ENCODE measurements at places on chromosomes 7 and 10.

- no peak for DNase-seq
Observed at GRCh38 chr10:48459270-48460150, 145.4 kb downstream of the ARHGAP22 start.

GRCh38 chr7:55526770-55527169, 45.5 kb downstream of the VOPP1 start:
- no peak for DNase-seq

- DNase-seq, result no peak
Observed at GRCh38 chr7:128681794-128682537, 9.9 kb downstream of the GARIN1A start.

DNA sequence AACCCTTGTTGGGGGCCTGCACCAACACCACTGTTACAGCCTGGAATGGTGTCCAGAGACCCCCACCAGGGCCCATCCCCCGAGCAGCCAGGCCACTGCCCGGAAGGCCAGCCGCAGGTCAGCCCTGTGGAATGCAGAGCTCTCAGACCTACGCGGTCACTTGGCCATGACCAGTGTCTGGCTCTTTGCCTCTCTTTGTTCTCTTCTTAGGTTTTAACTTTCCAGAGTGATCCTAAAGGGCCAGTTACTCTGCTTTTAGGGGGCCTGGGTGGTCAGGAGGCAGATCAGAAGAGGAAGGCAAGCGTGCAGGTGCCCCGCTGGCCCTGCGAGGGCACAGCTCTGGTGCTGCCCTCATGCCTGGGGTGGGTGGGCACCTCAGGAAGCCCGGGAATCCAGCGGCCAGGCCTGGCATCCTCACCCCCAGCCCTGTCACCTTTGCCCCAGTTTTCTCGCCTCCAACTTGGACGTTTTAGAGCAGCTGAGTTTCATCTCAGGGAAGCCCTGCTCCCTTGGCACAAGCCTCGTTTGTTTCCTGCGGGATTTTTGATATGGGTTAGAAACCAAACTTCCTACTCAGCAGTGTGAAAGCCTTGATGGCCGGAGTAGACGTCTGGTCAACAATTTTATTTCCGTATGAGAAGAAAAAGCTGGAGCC, 62.5 kb upstream of the CHST15 start:
- DNase-seq, result no peak

- DNase-seq, result no peak
Observed at GRCh38 chr10:65501259-65501658, 1424.6 kb upstream of the LRRTM3 start.

DNA sequence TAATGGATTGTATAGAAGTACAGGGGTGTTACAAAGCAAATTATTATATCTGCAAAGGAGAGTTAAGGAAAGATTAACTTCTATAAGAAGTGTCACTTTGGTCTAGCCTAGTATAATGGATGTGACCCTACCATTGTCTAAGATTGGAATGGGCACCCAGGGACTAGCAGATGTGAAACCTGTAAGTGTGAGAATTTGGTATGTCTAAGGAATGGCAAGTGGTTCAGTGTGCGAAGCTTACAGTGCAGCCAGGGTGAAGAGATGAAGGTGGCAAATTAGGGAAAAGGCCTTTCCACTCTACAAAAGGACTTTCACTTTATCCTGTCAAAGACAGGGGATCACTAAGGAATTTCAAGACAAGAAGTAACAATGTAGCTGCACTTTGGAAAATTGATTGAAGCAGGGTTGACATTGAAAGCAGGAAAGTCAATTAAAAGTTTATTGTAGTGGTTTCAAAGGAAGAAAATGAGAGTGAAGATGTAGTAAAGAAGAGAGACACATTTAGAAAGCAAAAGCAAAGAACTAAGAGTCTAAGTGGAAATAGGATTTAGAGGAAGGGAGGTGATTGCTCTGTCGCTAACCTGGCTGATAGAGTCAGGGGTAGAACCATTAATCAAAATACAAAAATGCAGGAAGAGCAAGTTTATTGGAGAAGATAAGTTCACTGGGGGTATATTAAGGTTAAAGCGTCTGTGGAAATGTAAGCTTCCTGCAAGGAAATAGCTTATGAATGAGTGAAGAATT, 47.4 kb downstream of the KCND2 start:
- DNase-seq, result no peak

DNA sequence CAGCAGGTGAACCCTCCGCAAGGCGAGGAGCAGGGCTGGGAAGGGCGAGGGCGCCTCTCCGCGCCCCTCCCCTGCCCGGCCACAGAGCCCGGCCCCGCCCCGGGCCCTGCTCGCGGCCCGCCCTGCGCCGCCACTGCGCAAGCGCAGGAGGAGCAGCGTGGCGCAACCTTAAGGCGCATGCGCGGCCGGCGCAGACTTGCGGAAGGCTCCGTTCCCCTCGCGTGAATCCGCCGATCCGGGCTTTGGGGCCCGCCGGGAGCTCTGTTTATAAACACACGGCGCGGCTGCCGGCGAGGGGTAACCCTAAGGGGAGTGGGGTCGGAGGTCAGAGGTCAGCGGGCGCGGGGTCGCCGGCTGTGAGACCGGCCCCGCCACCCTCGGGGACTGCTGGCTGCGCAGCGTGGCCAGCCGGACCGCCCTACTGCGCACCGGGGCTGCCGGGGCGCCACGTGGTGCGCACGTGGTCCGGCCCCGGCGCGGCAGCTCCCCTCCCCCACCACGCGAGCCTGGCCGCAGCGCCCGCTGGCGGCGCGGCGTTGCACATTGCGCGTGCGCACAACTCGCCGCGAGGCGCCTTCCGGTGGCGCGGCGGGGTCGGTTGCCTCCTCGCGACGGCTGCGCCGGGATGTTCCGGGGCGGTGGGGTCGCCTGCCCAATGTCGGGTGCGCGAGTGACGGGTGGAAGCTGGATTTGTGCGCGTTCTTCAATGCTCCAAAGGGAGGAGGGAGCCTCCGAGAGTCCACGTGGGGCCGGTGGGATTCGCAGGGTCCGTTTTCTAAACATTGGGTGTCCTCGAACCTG, 40.2 kb upstream of the FOXK1 start:
- DNase-seq, result peak; percentile 91

- DNase-seq, result no peak
Observed at GRCh38 chr10:86360657-86361056, 5.9 kb downstream of the GRID1 start.
